T-cell (primary cell): ENCODE measurements at places on chromosomes 7 and 10.

GRCh38 chr7:55387062-55387965, 22.2 kb downstream of the LANCL2 start:
- peaks cover 2% of the 10 kb centered on the region for H3K36me3 ChIP-seq
- no peak for DNase-seq

GRCh38 chr7:124051681-124052377, 19.0 kb upstream of the TMEM229A start:
- no peak for DNase-seq
- no peaks in the 10 kb centered on the region for H3K36me3 ChIP-seq
- H3K4me3 ChIP-seq: no peak overlapping the region

DNA sequence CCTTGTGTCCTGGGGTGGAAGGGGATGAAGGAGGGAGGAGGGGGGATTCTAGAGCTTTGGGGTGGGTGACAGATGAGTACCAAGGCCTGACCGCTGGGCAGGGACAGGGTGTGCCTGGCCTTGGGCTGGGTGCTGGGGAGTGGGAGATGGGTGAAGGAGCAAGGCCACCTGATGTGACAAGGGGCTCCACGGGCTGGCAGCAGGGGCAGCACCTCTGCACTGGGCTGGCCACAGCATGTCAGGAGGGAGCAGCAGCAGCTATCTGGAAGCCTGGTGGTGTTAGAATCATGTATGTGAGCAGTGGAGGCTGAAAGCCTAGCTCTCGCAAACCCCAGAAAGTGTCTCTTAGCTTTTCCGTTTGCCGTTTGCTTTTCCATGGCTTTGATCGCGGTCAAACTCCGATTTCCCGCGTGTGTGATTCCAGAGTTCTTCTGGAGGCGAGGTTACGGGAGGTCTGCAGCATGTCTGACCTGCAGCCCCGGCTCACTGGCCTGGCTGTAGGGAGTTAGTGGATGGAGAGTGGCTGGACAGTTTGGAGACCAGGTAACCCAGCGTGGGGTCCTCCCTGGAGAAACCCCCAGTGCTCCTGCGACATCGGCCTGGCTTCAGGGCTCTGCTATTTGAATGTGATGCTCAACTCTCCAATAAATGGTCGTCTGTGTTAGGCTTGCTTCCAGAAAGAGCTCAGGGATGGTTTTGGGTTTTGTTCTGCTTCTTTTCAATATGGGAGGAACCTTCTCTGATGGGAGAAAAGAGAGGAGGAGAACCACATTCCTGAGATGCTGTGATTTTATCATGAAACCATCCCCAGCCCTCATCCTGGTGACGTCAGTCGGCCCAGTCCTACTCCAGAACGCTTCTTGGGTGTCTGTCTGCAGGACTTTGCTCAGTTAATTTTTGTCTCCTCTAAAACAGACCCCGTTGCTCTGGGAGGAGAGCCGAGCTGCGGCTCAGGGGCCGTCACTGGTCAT, 105.5 kb downstream of the CUX1 start:
- no peak overlapping the region for H3K4me3 ChIP-seq
- H3K27me3 ChIP-seq: no peaks in the 10 kb centered on the region
- H3K4me1 ChIP-seq: no peaks in the 10 kb centered on the region
- H3K36me3 ChIP-seq: peaks cover 3% of the 10 kb centered on the region
- no peak for DNase-seq
- H3K27ac ChIP-seq: no peak overlapping the region

- H3K36me3 ChIP-seq: no peaks in the 10 kb centered on the region
- no peaks in the 10 kb centered on the region for H3K4me1 ChIP-seq
- no peak overlapping the region for H3K27ac ChIP-seq
- no peaks in the 10 kb centered on the region for H3K27me3 ChIP-seq
- no peak overlapping the region for H3K4me3 ChIP-seq
- DNase-seq: no peak
Observed at GRCh38 chr7:99707096-99707495, 27.3 kb upstream of the CYP3A5 start.

GRCh38 chr7:1219498-1219897, 13.2 kb upstream of the UNCX start:
- peaks cover 2% of the 10 kb centered on the region for H3K4me1 ChIP-seq
- peaks cover 68% of the 10 kb centered on the region for H3K27me3 ChIP-seq
- DNase-seq: no peak
- H3K27ac ChIP-seq: no peak overlapping the region
- no peaks in the 10 kb centered on the region for H3K36me3 ChIP-seq
- H3K4me3 ChIP-seq: no peak overlapping the region

GRCh38 chr10:114442091-114442630, 37.9 kb upstream of the AFAP1L2 start:
- no peak for DNase-seq
- no peak overlapping the region for H3K4me3 ChIP-seq
- H3K27me3 ChIP-seq: no peaks in the 10 kb centered on the region
- H3K36me3 ChIP-seq: peaks cover 91% of the 10 kb centered on the region
- H3K4me1 ChIP-seq: no peaks in the 10 kb centered on the region

DNA sequence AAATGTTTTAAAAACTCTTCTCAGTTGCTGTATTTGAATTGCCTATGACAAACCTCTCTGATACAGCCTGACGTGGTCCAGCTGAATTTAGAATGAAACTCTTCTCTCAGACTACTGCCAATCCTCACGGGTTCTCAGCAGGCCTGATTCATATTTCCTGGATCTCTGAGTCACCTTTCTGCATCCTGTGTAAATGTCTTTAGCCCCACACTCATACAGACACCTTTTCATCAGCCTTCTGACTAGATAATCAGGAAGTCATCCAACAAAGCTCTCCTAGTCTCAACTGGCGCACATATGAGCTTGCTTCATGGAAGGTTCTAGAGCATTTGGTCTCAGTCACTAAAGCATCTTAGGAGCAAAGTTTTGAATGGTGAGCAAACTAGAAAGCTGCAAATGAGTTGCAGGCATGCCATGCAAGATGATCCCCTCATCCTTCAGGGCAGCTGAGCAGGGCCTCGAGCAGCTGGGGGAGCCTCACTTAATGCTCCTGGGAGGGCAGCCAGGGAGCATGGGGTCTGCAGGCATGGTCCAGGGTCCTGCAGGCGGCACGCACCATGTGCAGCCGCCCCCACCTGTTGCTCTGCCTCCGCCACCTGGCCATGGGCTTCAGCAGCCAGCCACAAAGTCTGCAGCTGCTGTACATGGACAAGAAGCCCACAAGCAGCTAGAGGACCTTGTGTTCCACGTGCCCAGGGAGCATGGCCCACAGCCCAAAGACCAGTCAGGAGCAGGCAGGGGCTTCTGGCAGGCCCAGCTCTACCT, 182.8 kb downstream of the ARHGAP12 start:
- H3K4me3 ChIP-seq: no peak overlapping the region
- no peaks in the 10 kb centered on the region for H3K36me3 ChIP-seq
- peak overlapping the region; percentile 24 for H3K27ac ChIP-seq
- H3K4me1 ChIP-seq: no peaks in the 10 kb centered on the region

GRCh38 chr7:123782071-123782798, 33.4 kb upstream of the WASL start:
- H3K27me3 ChIP-seq: no peaks in the 10 kb centered on the region
- no peaks in the 10 kb centered on the region for H3K36me3 ChIP-seq
- no peak overlapping the region for H3K27ac ChIP-seq
- H3K4me3 ChIP-seq: no peak overlapping the region
- no peak for DNase-seq

DNA sequence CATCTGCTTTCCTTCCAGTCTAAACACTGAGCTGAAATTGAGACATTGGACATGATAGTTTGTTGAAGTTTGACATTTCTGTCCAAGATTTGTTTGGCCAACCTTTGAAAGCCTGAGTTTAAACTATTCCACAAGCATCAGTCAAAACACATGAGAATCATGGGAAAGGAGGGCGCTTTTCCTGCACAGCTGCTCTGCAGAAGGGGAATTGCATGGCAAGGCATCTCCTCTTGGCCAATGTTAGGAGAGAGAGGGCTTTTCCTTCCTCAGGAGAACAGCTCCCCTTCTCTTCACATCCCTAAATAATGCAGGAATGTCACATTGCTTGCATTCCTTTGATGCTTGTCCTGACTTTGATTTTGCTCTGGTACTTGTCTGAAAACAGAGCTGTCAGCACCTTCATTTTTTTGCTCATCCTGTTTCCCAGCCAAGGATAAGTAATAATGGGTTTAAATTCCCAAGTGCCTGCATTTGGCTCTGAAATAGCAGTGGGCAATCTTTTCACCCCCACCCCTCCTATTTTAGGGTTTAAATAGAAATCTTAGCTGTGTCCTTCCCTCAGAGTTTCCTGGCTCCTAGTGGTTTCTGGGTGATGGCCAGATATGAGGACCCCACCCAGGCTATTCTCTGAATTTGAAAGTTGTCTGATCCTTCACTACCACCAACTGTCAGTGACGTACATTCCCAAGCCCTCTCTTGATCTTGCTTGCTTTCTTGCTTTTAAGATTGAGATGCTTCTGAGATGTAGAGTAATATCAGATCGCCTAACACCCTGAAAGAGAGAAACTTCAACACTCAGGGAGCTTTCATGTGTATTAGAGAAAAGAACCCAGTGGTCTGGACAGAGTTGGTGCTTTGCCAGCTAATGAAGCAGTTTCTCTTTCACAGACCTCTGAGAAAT, 75.2 kb upstream of the NPVF start:
- no peak for DNase-seq
- H3K4me3 ChIP-seq: no peak overlapping the region

- H3K4me1 ChIP-seq: no peaks in the 10 kb centered on the region
- no peaks in the 10 kb centered on the region for H3K36me3 ChIP-seq
- no peak overlapping the region for H3K4me3 ChIP-seq
- H3K27me3 ChIP-seq: no peaks in the 10 kb centered on the region
- no peak for DNase-seq
Observed at GRCh38 chr7:151592868-151593486, 73.3 kb upstream of the RHEB start.

DNA sequence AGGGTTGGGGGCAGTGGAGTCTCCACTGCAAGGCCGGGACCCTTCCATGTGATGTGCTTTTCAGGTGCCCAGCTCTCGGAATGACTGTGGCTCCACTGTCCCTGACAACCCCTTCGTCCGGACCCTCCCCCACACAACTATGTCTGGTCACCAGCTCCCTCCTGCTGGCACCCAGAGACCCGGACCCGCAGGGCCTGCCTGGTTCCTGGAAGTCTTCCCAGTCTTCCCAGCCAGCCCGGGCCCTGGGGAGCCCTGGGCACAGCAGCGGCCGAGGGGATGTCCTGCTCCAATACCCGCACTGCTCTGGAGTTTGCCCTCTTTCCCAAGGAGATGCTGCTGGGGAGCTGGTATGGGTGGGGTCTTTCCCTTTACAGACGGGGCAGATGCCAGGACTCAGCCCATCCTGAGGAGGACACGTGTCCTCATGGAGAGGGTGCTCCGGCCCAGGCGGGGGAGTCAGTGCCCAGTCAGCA, 5.5 kb downstream of the ATP6V0E2 start:
- no peak overlapping the region for H3K4me3 ChIP-seq
- no peak overlapping the region for H3K27ac ChIP-seq
- H3K4me1 ChIP-seq: peaks cover 24% of the 10 kb centered on the region
- H3K36me3 ChIP-seq: peaks cover 41% of the 10 kb centered on the region
- DNase-seq: no peak

- no peak overlapping the region for H3K4me3 ChIP-seq
- no peaks in the 10 kb centered on the region for H3K27me3 ChIP-seq
- DNase-seq: no peak
- no peaks in the 10 kb centered on the region for H3K4me1 ChIP-seq
- no peaks in the 10 kb centered on the region for H3K36me3 ChIP-seq
Observed at GRCh38 chr7:138935465-138936011, 45.7 kb downstream of the KIAA1549 start.

- DNase-seq: no peak
- peaks cover 13% of the 10 kb centered on the region for H3K4me1 ChIP-seq
- no peaks in the 10 kb centered on the region for H3K36me3 ChIP-seq
- H3K4me3 ChIP-seq: no peak overlapping the region
- H3K27ac ChIP-seq: no peak overlapping the region
Observed at GRCh38 chr7:36765605-36766004, 41.3 kb upstream of the AOAH start.

GRCh38 chr10:130339091-130339490, 202.9 kb downstream of the GLRX3 start:
- H3K4me1 ChIP-seq: no peaks in the 10 kb centered on the region
- DNase-seq: no peak
- no peaks in the 10 kb centered on the region for H3K36me3 ChIP-seq
- H3K27ac ChIP-seq: no peak overlapping the region

DNA sequence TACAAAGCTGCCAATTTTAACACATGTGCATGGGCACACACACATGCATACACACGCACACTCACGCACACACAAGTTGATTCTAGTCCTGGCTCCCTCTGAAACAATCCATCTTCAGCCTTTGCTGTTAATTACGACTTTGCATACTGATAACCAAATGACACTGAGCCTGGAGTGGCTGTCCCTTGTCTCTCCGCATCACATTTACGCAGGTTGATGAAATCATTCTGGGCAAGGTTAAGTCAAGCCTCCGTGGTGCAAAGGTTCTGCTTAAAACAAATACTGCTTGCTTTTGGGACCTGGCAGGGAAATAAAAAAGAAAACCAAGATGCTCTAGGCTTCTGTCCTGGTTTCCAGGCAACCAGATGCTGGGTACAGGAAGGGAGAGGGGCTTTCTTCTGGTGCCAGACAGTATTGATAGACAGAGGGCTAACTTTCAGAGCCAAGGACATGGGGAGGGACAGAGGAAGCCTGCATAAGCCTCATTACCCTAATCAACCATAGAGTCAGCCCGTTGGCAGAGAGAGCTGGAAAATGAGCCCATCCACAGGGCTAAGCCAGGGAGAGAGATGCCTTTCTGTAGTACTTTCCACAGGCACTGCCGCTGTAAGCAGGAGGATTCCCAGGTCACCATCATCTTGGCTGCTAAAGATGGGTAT, 233.0 kb downstream of the WDR11 start:
- no peak overlapping the region for H3K27ac ChIP-seq
- DNase-seq: no peak
- H3K36me3 ChIP-seq: no peaks in the 10 kb centered on the region
- no peak overlapping the region for H3K4me3 ChIP-seq
- H3K27me3 ChIP-seq: peaks cover 11% of the 10 kb centered on the region

- DNase-seq: no peak
Observed at GRCh38 chr7:77258593-77258992, 59.0 kb upstream of the FGL2 start.

GRCh38 chr10:66564287-66564686, 361.5 kb upstream of the LRRTM3 start:
- no peak overlapping the region for H3K4me3 ChIP-seq
- H3K27ac ChIP-seq: no peak overlapping the region
- H3K27me3 ChIP-seq: no peaks in the 10 kb centered on the region
- no peaks in the 10 kb centered on the region for H3K4me1 ChIP-seq

- no peak overlapping the region for H3K27ac ChIP-seq
- H3K27me3 ChIP-seq: no peaks in the 10 kb centered on the region
- H3K4me3 ChIP-seq: no peak overlapping the region
- DNase-seq: no peak
- H3K4me1 ChIP-seq: no peaks in the 10 kb centered on the region
- H3K36me3 ChIP-seq: no peaks in the 10 kb centered on the region
Observed at GRCh38 chr10:101323495-101323894, 30.5 kb upstream of the BTRC start.

DNA sequence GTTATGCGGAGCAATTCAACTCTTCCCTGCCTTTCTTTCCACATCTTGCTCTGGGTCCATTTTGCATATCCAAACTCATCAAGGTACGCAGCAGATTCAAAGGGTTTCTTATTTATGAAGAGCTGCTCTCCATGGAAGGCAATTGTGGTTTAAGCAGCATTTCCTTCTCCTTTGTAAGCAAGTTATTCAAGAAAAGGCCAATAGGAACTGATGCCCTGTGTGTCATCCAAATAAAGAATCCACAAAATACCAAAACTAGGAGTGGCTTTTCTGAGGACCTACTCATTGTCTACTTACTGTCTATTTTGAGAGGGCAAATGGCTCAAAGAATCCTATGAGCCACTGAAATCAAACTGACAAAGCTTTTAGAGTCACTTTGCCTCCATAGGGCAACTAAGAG, 253.1 kb downstream of the PTEN start:
- no peaks in the 10 kb centered on the region for H3K36me3 ChIP-seq
- H3K27me3 ChIP-seq: no peaks in the 10 kb centered on the region
- DNase-seq: no peak
- no peak overlapping the region for H3K27ac ChIP-seq
